ENCODE measurements at places on chromosomes 5 and 9. TPM values are rescaled to one million over a fixed set of nuclear protein-coding genes. Genes with fewer than 3 reads are reported as not detected.

DNA sequence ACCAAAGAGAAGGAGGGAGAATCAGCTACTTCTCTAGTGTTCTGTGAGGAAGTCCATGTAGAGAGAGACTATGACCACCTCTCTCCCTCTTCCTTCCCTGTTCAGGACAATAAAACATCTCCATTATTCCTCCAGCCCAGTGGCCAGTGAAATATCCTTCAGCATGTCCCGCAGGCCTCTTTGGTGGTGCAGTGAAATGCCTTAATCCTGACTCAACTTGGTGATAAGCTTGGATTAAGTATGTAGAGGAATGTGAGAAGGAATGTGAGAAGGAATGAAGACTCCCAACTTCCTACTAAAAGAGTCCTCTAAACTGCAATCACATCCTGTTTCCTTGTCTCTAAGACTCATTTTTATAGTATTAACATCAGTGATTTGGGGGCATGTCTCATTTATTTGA is 167.3 kb downstream of the TRPM3 start:
- H3K4me1 ChIP-seq = no peaks in the 10 kb centered on the region
- H3K27ac ChIP-seq = no peak overlapping the region
- no peaks in the 10 kb centered on the region for H3K36me3 ChIP-seq
- no peaks in the 10 kb centered on the region for H3K27me3 ChIP-seq
- no peak overlapping the region for H3K4me3 ChIP-seq
- DNase-seq = no peak

The EMB gene
- 70.5 TPM for total RNA-seq

The PCDHGA4 gene
- total RNA-seq = 0.50 TPM

DNA sequence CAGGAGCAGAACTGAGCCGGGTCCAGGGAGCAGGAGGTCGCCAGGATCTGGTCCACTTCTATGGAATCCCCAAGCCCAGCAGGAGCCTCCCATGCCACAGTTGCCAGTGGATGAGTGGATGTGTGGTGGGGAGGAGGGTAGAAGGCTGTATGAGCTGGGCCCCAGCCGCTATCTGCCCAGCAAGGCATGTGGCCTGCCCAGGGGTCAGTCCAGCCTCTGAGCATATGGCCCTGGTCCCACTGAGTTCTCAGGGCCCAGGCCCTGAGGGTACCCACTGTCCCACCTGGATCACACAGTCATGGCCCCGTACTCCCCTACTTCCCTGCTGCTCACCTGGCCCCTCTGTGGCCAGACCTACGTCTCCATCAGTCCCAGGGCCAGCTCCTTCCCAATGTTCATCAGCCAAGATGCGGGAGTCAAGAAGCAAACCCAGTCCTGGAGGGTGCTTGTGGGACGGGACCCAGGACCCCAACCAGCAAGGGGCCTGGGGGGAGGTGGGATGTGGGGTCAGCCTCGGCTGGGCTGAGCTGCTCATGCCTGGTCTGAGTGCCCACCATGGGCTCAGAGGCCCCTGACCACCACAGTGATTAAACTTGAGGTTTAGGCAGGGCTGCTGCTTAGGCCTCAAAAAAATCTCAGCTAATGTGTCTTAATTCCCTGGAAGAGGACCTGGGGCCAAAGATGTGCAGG is 152.7 kb downstream of the COL23A1 start:
- no peaks in the 10 kb centered on the region for H3K36me3 ChIP-seq
- no peak for DNase-seq
- no peak overlapping the region for H3K27ac ChIP-seq
- H3K4me3 ChIP-seq = no peak overlapping the region
- no peaks in the 10 kb centered on the region for H3K4me1 ChIP-seq

GRCh38 chr9:38017149-38017884 is 51.7 kb downstream of the SHB start:
- H3K27me3 ChIP-seq = peaks cover 2% of the 10 kb centered on the region
- no peak overlapping the region for H3K4me3 ChIP-seq
- no peak overlapping the region for H3K27ac ChIP-seq
- no peaks in the 10 kb centered on the region for H3K36me3 ChIP-seq
- no peak for DNase-seq

GRCh38 chr9:4494332-4494731 is 4.1 kb downstream of the SLC1A1 start:
- H3K4me3 ChIP-seq = no peak overlapping the region
- no peak overlapping the region for H3K27ac ChIP-seq
- peaks cover 34% of the 10 kb centered on the region for H3K27me3 ChIP-seq
- H3K36me3 ChIP-seq = no peaks in the 10 kb centered on the region
- no peak for DNase-seq
- peaks cover 9% of the 10 kb centered on the region for H3K4me1 ChIP-seq

DNA sequence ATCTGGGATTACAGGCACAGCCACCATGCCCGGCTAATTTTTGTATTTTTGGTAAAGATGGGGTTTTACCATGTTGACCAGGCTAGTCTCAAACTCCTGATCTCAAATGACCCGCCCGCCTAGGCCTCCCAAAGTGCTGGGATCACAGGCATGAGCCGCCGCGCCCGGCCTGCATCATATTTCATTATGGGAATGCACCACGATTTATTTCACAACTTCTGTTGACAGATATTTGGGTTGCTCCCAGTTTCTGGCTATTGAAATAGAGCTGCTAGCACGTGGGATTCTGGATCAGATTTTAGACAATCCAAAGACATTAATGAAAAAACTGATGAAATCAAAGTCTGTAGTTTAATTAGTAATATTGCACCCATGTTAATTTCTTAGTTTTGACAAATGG is 48.4 kb upstream of the FUBP3 start:
- H3K36me3 ChIP-seq = no peaks in the 10 kb centered on the region
- peaks cover 22% of the 10 kb centered on the region for H3K27me3 ChIP-seq
- no peak overlapping the region for H3K27ac ChIP-seq
- no peak overlapping the region for H3K4me3 ChIP-seq
- H3K4me1 ChIP-seq = no peaks in the 10 kb centered on the region
- no peak for DNase-seq

GRCh38 chr9:86575825-86576525 is 221.8 kb upstream of the TUT7 start:
- no peak for DNase-seq
- no peak overlapping the region for H3K27ac ChIP-seq
- H3K27me3 ChIP-seq = peaks cover 13% of the 10 kb centered on the region
- H3K36me3 ChIP-seq = no peaks in the 10 kb centered on the region

GRCh38 chr5:42366051-42366450 is 57.2 kb upstream of the GHR start:
- no peaks in the 10 kb centered on the region for H3K27me3 ChIP-seq
- DNase-seq = no peak
- H3K4me1 ChIP-seq = no peaks in the 10 kb centered on the region
- no peaks in the 10 kb centered on the region for H3K36me3 ChIP-seq
- H3K27ac ChIP-seq = no peak overlapping the region

The CCDC180 gene
- 2.3 TPM for total RNA-seq

The ADRA1B gene
- total RNA-seq = not detected

The ENHO gene
- not detected for total RNA-seq

The FST gene
- not detected for total RNA-seq

The PCDHGA12 gene
- 1.4 TPM for total RNA-seq

GRCh38 chr5:175894793-175895192 is 23.4 kb downstream of the CPLX2 start:
- no peak overlapping the region for H3K27ac ChIP-seq
- H3K4me3 ChIP-seq = no peak overlapping the region
- H3K4me1 ChIP-seq = peaks cover 16% of the 10 kb centered on the region
- H3K36me3 ChIP-seq = no peaks in the 10 kb centered on the region

DNA sequence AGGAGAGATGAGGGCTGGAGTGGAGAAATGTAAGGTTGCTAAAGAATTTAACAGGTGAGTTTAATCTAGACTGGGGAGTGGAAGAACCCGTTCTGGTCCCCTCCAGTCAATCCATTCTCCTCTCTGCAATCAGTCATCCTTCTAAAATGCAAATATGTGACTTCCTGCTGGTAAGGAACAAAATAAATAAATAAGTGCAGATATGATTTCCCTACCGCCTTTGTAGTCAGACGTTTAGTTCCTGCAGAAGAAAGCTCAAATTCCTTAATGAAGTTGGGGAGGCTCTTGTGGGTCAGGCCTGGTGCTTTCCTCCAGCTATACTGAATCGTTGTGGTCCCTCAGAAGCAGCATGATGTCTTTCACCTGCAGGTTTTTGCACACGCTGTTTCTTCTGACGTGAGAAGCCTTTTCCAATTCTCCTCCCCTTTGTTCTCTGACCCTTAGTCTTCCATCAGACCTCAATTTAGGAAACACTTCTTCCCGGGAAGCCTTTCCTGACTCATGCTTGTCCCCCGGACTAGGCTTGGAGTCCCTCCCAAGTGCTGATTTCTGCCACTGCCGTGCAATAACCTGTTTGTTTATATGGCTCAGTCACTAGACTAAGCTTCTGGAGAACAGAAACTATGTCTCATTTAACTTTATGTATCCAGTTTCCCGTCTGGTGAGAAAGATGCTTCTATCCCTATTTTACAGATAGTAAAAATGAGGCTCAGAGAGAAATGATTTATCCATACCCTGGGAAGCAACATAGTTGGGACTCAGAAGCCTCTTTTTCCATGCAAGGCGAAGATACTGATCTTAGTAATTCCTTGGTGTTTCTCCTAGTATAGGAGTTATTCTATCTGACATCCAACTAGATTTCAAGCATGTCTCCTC is 1.3 kb downstream of the ATP6V1G1 start:
- H3K4me3 ChIP-seq = peak overlapping the region; percentile 97
- peak overlapping the region; percentile 98 for H3K27ac ChIP-seq
- peaks cover 50% of the 10 kb centered on the region for H3K4me1 ChIP-seq
- peaks cover 5% of the 10 kb centered on the region for H3K27me3 ChIP-seq
- peaks cover 15% of the 10 kb centered on the region for H3K36me3 ChIP-seq

DNA sequence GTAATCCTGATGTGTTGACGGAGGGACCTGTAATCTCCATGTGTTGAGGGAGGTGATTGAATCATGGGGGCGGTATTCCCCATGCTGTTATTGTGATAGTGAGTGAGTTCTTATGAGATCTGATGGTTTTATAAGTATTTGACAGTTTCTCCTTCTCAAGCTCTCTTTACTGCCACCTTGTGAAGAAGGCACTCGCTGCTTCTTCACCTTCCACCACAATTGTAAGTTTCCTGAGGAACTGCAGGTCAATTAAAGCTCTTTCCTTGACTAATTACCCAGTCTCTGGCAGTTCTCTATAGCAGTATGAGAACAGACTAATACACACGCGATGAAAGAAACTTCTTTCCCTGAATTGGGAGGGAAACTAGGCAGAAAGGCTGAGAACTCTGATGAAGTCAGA is 141.1 kb upstream of the RAD23B start:
- H3K27me3 ChIP-seq = peaks cover 52% of the 10 kb centered on the region
- H3K27ac ChIP-seq = no peak overlapping the region

The NEURL1B gene
- 0.14 TPM for total RNA-seq

- no peak overlapping the region for H3K4me3 ChIP-seq
- H3K4me1 ChIP-seq = no peaks in the 10 kb centered on the region
- peaks cover 22% of the 10 kb centered on the region for H3K27me3 ChIP-seq
- H3K36me3 ChIP-seq = no peaks in the 10 kb centered on the region
- H3K27ac ChIP-seq = no peak overlapping the region
- DNase-seq = no peak
Observed at GRCh38 chr9:91572811-91573210, 149.2 kb upstream of the NFIL3 start.

- no peaks in the 10 kb centered on the region for H3K4me1 ChIP-seq
- peaks cover 5% of the 10 kb centered on the region for H3K27me3 ChIP-seq
- H3K27ac ChIP-seq = no peak overlapping the region
- no peak overlapping the region for H3K4me3 ChIP-seq
Observed at GRCh38 chr9:87519461-87519860, 21.8 kb downstream of the DAPK1 start.

DNA sequence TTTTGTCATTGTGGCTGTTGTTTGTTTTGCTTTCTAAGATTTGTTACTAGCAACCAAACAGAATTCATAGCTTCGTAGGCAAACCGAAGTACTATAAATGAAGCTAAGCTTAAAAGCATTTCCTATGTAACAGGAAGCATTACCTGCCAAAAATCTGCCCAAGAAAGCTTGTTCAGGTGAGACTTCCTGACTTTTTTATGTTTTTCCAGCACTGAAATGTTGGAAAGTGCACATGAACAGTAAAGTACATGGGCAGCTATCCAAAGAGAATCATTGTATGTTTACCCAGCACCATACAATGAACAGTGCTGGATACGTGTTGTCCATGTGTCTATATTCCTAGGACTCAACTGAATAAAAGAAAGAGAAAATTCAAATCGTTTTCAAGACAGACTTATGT is 247.1 kb downstream of the NFIB start:
- no peaks in the 10 kb centered on the region for H3K27me3 ChIP-seq
- no peak overlapping the region for H3K4me3 ChIP-seq
- DNase-seq = no peak
- H3K4me1 ChIP-seq = no peaks in the 10 kb centered on the region
- H3K27ac ChIP-seq = no peak overlapping the region

GRCh38 chr9:136694163-136694871 is 7.1 kb upstream of the AGPAT2 start:
- H3K27ac ChIP-seq = no peak overlapping the region
- peaks cover 2% of the 10 kb centered on the region for H3K4me1 ChIP-seq
- peaks cover 11% of the 10 kb centered on the region for H3K27me3 ChIP-seq

DNA sequence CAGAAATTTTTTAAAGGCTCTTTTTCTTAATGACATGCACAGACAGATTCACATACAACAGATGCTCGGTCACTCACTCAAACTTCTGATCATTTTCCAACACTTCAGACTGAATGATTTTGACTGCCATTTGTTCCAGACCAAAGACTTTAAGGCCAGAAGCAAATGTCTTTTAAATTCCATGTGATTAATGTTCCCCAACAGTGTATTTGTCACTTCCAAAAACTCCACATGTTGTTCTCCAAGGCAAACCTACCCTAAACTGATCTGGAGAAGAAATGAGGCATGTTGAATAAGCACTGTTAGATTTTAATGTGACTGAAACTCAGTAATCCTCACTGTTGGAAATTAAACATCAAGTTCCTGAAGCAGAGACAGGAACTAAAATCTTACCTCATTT is 366.7 kb downstream of the GABRG2 start:
- H3K27me3 ChIP-seq = no peaks in the 10 kb centered on the region
- H3K36me3 ChIP-seq = no peaks in the 10 kb centered on the region

GRCh38 chr5:1917830-1918487 is 35.2 kb upstream of the IRX4 start:
- no peaks in the 10 kb centered on the region for H3K36me3 ChIP-seq
- no peak overlapping the region for H3K4me3 ChIP-seq
- no peaks in the 10 kb centered on the region for H3K27me3 ChIP-seq
- H3K4me1 ChIP-seq = no peaks in the 10 kb centered on the region
- no peak overlapping the region for H3K27ac ChIP-seq
- no peak for DNase-seq

DNA sequence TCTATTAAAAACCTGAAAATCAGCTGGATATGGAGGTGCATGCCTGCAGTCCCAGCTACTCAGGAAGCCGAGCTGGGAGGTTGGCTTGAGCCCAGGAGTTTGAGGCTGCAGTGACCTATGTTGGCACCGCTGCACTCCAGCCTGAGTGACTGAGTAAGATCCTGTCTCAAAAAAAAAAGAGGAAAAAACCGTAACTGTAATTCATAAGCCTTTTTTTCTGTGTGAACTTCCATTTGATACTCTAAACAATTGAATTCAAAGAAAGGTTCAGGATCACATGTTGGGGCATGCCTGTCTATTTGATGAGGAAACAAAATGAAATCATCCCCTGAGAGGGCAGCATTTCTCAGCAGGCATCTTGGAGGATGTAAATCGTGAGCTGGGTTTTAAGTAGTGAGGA is 38.8 kb downstream of the ITGA2 start:
- peaks cover 3% of the 10 kb centered on the region for H3K27me3 ChIP-seq
- H3K36me3 ChIP-seq = no peaks in the 10 kb centered on the region
- H3K4me3 ChIP-seq = no peak overlapping the region
- peaks cover 3% of the 10 kb centered on the region for H3K4me1 ChIP-seq
- no peak overlapping the region for H3K27ac ChIP-seq

GRCh38 chr5:169583101-169583423 is 511 bp upstream of the SPDL1 start:
- H3K4me1 ChIP-seq = peaks cover 23% of the 10 kb centered on the region
- H3K4me3 ChIP-seq = peak overlapping the region; percentile 91
- no peak for DNase-seq
- peak overlapping the region; percentile 94 for H3K27ac ChIP-seq
- peaks cover 3% of the 10 kb centered on the region for H3K27me3 ChIP-seq
- H3K36me3 ChIP-seq = peaks cover 5% of the 10 kb centered on the region

Measured in natural killer cell treated with Interleukin-12 subunit alpha and Interleukin-12 subunit beta and Interleukin-15 and Interleukin-18, amount 100 ng/mL, for 72 hours (primary cell).